ENCODE measurements at places on chromosomes 6 and 20.

DNA sequence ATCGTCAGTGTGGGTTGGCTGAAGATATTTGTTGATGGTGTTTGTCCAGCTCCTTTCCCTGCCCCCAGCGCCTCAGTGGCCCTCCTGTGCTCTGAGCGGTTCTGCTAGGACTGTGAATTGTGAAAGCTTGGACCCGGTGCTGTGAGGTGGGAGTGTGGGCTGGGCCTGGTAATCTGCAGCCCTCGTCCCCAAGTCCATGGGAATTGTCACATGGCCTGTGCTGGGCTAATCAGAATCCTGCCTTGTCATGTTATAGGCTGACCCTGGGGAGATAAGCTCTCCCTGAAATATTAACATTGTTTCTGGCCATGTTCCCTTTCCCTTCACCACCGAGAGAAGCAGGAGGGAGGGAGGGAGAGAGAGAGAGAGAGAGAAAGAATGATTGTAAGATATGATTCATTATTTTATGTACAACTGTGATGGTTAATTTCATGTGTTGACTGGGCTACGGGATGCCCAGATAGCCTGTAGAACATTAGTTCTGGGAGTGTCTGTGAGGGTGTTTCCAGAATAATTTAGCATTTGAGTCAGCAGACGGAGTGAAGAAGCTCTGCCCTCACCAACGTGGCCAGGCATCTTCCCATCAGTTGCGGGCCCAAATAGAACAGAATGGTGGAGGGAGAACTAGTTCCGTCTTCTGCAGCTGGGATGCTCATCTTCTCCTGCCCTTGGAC lies 62.4 kb downstream of the TFAP2C start:
- no peak for DNase-seq

GRCh38 chr6:3541006-3541585 lies 84.2 kb upstream of the SLC22A23 start:
- no peak for DNase-seq

DNA sequence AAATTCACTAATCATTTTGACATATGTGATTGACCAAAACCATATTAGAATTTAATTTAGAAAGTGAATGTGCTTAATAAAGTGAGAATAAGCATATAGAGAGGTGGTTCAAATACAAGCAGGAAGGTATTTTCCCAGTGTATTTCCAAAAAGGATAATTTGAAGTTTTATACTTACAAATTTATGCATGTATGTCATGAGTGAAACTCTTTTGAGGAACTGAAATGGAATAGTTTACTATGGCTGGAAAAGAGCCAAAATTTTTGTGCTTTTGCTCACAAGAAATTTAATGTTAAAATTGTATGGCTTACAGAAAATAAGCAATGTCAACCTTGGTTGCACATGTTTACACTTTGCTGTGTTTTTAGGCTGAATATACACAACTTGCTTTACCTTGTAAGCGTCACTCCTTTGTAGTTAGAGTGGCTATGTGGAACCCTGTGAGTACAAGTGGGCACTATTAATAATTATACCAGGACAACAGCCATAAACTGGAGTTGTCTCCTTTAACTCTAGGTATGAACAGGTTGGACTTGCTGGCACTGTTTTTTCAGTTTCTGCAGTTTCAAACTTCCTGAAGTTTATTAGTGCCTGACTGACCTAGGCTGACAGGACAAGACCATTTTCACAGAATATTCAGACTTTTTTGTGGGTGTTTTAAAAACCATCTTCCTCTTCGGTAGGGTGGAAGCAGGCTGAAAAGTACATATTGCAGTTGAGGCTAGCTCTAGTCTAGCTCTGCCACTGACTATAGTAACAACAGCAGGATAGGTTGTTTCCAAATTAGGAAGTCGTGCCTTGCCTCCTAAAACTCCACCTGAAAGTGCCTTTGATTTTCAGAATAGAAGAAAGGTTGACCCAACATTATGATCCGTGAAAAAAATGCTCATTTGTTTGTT lies 6.0 kb downstream of the AFDN start:
- DNase-seq, result no peak

DNA sequence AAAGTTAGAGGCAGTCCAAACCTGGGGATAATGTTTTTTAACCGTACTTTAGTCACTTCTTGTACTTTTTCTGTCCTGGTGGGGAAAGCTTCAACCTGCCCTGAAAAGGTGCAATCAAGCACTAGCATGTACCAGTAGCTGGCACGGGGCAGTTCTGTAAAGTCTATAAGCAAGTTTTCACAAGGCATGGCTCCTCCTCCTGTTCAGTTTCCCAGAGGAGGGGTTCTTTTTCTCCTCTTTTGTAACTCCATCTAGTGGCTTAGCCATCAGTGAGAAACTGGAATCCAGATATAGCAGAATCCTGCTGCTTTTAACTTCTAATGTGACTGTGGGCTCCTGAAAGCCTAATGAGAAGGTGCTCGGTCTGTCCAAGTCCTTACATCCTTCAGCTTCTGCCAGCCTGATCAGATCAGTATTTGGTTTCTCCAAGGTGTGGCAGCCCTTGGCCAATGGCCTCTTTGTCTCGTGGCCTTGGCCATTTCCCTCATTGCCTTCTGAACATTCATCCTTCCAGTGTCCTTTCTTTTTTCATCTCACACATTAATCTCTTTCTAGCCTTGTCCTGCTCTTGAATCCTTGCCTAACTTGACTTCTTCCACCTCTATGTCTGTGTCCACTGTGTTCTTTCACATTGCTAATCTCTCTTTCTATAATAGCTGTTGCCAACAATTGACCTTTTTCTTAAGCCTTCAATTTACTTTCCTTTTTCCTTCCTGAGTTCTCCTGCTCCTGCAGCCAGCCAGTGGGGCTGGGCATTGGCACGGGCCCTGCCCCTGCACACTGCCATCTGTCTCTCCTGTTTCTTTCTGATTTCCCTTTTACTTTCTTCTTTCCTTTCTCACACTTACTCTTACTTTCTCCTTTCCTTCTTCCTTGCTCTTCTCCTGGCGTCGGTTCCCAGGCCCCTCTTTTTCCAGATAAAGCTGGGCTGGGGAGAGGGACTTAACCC lies 222.0 kb upstream of the SYNCRIP start:
- DNase-seq, result peak; percentile 49

DNA sequence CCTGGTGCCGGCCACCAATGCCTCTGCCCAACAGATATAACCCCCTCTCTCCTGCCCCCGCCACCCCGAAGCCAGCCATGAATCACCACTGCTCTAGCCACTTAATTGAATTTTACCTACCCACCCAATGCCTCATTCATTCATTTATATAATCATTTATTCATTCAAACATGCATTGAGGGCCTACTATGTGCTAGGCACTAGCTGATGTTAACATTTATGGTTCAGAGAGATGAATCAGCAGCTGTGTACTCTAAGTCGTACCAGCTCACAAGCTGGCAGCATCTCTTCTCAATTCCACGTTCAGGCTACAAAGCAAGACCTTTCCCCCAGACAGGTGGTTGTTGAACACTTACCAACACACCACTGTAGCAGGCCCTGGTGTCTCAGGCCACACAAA lies 12.9 kb upstream of the MDGA1 start:
- DNase-seq, result no peak

GRCh38 chr6:31053873-31054272 lies 43.6 kb downstream of the MUC22 start:
- no peak for DNase-seq

DNA sequence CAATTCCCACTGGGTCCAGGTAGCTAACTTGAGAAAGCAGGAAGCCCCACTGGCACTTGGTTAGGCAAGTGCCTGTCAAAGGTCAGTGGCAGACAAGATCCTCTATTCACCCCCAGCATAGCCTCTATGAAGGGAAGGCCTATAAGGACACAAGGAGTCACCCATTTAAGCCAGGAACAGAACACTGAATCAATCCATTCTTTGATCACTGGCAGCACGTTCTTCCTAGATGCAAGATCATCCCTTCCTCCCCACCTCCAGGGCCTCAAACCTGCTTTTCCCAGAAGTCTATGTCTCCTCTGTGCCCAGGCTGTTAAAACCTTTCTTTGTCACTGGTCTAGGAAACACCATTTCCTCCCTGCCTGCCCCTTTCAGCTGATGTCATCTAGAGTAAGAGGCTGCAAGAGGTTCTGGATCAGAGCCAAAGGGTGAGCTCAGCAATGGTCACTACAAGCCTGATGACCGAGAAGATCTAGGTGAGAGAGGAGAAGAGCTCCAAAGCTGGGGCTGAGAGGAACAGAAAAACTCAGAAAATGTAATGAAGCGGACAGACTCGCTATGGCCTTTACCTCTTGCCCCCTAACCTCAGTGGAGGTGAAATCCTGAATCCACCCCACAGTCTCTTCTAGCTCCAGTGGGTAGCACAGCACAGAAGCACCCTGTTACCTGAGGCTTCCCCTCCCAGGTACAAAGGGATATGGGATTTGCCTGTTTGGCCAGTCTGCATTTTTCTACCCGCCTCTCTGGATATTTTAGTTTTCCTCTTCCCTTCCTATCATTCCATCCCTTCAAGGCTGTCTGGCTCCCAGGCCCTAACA lies 1.8 kb downstream of the GTPBP2 start:
- DNase-seq, result peak; percentile 99

DNA sequence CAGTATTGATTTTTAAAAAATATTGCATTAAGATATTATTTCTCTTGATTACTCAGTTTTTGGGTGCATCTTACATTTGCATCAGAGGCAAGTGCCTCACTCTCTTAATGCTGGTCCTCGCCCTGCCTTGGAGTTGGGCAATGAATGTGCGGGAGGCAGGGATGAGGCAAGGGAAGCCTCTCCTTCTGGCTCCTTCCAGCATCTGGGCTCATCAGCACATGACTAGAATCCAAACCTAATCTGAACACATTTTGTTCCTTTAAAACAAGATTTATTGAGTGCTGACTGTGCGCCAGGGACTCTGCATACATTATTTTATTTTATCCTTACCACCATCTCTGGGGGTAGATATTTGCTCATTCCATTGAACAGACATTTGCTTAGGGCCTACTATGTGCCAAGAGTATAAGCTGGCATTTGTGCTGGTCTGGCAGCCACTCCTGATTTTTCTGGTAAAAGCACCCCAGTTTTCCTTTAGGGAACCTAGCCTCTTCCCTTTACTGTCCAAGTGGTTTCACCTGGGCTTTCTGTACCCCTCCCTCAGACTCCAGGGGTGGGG lies 71.9 kb upstream of the ZNFX1 start:
- no peak for DNase-seq

DNA sequence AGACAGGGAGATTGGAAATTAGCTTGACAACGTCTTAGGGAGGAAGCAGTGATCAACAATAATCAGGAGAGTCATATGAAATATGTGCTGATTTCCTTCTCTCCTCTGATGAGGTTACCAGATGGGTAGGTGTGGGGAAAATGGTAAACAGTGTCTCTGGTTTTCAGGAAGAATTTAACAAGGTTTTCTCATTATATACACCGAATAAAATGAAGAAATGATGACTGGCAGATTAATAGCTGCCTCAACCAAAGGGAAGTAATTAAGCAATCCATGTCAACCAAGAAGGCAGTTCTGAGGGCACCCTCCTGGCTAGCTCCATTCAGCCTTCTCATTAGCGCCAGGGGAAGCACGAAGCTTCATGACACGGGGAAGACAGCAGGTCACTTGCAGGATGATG lies 12.7 kb upstream of the RAMACL start:
- no peak for DNase-seq

GRCh38 chr20:272718-273117 lies 15.2 kb downstream of the DEFB132 start:
- DNase-seq, result no peak
